ENCODE measurements at places on chromosomes 4 and X.
A peak's percentile ranks its signal among the peaks of the same experiment; 100 is the strongest.

DNA sequence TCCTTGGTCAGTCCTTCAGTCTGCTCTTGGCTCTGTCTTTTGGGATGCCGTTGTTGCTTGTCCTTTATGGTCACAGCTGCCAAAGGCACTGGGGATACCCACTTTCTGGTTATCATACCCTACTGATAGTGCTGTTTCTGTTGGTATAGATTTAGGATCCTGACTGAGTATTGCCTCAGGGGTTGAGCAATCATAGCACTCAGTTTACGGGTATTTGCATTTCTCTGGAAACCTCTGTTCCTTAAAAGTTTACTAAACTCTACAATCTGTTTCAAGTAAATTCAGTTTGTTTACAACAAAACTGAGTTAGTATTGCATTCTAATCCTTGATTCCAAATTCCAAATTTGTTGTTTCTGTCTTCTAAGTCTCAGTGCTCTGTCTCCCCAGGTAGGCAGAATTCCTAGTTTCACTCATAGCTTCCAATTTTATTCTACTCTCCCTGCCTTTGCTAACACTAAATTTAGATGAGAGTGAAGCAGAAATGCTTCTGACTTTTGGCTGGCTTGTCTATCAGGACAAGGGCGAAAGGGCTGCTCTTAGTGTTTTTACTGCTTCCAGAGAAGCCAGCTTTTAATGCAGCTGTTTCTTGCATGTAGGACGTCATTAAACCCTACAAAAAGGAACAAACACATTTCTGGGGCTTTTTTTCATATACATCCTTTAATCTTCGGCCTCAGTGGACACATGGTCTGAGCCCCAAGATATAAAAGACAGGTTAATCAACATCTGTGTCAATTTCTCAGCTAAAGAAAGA lies 17.2 kb upstream of the TET2 start:
- DNase-seq = no peak

DNA sequence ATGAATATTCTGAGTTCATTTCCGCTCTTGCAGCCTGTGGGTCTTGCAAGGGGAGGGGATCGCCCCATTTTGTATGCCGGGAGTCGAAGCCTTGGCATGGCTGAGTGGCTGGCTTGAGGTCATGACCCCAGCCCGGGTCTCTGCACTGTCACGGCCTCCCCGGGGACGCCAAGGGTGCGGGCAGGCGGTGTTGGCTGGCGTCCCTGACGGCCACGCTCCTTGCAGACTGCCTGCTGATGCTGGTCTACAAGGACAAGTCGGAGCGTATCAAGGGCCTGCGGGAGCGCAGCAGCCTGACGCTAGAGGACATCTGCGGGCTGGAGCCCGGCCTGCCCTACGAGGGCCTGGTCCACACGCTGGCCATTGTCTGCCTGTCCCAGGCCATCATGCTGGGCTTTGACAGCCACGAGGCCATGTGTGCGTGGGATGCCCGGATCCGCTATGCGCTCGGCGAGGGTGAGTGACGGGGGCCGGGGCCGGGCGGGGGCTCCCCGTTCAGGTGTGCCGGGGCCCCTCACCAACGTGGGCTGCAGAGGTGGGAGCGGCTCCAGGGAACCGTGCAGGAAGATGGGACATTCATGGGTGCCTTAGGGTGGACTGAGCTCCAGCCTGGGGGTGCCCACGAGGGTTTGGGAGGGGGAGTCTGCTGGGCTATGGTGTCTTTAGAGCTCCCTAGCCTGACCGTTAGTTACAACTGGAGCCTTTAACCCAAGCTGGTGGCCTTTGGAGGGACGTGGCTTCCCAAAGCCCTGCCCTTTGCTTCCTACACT lies 10.3 kb downstream of the DOK7 start:
- no peak for DNase-seq

DNA sequence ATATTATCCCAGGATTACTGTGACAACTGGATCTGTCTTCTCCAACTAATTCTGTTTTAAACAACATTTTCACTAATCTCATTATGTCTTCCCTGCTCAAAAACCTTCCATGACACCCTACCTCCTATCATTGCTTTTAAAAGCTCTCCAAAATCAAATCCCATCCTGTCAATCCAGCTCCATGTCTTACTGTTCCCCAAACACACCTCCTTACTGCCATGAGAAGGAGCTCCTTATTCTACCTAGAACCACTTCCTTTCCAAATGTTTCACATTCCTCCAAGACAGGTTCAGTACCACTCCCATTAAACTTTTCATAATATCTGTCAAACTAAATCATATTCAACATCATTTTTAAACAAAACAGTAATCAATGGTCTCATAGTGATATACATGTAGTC lies 66.9 kb upstream of the WDR17 start:
- no peak for DNase-seq

- peak; percentile 45 for DNase-seq
Observed at GRCh38 chr4:77044461-77045150, 31.2 kb downstream of the CCNI start.

DNA sequence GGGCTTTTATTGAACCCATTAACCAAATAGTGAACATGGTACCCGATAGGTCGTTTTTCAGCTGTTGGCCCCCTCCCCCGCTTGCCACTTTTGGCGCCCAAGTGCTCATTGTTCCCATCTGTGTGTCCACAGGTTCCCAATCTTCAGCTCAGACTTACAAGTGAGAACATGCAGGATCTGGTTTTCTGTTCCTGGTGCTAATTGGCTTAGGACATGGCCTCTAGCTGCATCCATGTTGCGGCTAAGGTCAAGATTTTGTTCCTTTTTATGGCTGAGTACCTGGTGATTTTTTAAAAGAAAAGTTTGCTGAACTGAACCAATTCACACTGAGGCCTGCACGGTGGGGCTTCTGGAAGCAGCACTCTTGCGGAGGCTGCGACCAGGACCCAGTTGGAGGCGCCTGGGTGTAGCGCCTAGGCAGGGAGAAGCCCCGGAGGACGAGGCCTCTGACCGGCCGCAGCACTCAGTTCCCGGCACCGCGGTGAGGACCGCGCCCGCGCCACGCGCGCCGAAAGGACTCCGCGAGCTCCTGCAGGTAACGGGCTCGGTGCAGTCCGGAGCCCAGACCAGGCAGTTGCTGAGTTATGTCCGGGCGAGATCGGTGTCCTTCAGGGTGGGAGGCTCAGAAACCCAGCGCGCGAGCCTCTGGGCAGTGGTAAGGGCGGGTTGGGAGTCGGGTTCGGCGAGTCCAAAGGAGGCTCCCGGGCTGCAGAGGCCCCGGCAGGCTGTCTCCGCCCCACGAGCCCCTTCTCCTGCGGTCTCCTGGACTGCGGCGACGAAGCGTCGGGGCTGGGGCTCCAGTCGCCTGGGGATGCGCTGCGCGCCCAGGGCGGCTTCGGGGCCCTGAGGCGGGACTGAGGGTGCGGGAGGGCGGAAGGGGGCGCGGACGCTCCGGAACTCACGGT lies 15.8 kb upstream of the SLC25A4 start:
- no peak for DNase-seq

DNA sequence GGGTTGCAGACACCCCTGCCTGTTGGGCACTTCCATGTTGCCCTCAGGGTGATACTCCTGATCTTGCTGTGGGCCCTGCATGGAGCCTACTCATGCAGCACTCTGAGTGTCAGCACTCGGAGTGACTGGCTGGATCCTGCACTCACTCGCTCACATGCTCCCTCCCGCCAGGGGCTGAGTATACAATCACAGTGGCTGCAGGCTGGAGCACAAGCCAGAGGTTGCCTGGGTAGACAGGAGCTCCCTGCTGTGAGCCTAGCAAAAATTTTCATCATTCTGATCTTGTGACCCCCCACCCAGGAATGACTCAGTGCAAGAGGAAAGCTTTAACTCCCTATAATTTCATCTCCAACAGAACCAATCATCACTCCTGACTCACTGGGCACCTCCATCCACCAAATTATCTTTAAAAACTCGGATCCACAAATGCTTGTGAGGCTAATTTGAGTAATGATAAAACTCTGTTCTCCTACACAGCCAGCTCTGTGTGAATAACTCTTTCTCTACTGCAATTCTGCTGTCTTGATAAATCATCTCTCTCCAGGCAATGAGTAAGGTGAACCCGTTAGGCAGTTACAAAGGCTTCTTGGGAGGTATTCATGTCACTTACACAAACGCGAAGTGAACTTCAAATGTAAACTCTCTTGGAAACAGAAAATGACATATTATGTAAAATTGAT lies 1180.8 kb upstream of the PABPC4L start:
- no peak for DNase-seq

GRCh38 chr4:152097371-152097770 lies 336.6 kb upstream of the GATB start:
- no peak for DNase-seq

DNA sequence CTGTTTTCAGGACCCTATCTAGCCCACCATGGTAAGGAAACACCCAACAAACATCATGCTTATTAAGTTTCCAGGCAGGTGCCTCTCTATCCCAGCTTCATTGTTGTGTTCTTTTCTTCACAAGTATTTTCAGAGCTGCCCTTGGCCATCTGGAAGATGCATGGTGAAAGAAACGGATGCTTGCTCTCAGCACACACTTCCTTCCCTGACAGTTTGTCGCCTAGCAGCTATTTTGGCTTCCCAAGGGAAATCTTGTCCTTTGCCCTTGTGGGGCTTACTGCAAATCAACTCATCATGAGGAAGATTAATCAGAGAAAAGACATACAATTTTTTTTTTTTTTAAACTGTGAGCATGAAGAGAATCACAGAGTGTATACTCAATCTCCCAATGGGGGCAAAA lies 128.8 kb downstream of the ASMT start:
- DNase-seq = no peak

DNA sequence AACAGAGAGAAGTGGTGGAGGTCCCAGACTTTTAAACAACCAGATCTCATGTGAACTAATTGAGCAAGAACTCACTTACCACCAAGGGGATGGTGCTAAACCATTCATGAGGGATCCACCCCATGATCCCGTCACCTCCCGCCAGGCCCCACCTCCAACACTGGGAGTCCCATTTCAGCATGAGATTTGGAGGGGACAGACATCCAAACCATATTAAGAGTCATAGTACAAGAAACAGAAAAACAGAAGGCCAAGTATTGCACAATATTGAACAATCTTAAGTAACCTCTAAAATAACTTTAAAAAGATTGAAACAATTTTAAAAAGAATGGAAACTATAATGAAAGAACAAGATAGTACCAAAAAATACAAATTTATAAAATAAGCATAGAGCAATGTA lies 110.0 kb downstream of the CBR4 start:
- DNase-seq = no peak

DNA sequence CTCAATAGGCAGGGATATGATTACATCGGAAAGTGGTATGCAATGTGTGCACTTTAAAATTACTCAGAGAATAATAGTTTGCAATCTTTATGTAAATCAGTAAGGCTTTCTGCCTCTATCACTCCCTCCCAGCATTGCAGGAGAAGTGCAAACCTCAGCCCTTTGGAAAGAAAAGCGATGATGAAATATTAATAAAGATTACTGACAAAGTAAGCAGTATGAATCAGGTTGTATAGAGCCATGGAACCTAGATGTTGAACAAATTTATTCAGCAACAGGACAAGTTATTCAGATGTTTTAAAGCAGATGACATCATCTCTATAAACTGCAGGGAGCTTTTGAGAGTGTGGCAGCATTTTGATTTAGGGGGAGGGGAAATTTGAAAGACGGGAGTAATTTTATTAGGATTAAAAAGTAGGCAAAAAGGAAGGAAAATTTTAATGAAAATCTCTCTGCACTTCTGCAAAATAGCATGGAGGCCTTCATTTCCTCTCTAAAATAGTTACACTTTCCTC lies 631.7 kb upstream of the GRIA3 start:
- DNase-seq = no peak

- no peak for DNase-seq
Observed at GRCh38 chr4:174429701-174430410, 92.4 kb downstream of the HPGD start.

- no peak for DNase-seq
Observed at GRCh38 chr4:7201420-7202305, 9.3 kb downstream of the SORCS2 start.

DNA sequence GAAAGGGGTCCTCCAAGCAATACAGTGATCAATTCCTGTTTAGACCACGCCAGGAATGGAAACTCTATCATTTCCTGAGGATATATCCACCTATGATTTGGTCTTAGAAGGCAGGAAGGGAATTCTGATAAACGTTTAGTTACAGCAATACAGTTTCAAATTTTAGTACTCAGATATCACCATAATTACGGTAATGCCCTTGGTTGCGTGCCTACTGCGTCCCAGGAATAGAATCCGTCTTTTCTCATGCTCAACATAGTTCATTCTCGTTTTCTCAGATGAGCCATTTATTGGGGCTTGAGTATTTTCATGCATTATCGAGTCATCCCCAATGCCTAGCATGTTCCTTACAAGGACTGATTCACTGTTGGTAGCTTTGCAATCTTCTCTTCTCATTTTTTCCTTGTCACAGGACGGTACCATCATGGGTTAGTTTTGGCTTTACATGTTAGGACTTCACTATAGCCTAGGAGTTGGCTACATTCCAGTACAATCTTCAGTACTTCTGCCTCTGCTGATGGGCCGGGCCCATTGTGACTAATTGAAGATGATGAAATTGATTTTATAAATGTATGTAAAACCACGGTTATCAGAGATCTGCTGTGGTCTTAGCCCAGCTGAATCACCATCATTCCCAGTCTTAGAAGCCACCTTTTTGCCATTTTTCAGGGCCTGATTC lies 4.4 kb upstream of the PRKX start:
- no peak for DNase-seq

DNA sequence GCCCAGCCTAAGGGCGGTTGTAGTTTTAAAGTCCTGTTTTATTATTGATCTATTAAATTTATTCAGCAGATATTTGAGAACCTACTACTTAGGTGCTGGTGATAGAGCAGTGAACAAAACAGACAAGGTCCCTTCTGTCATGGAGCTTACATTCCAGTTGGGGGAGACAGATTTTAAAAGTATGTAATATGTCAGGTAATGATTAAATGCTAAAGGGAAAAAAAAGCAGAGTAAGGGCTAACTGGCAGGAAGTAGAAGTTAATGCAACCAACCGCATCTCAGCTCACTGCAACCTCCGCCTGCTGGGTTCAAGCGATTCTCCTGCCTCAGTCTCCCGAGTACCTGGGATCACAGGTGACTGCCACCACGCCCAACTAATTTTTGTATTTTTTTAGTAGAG lies 7.8 kb upstream of the MCUB start:
- no peak for DNase-seq

- no peak for DNase-seq
Observed at GRCh38 chrX:23373129-23373804, 38.6 kb downstream of the PTCHD1 start.

- peak; percentile 21 for DNase-seq
Observed at GRCh38 chr4:81648576-81649275, 177.0 kb upstream of the RASGEF1B start.

GRCh38 chr4:94588896-94589693 lies 137.4 kb downstream of the PDLIM5 start:
- DNase-seq = no peak

DNA sequence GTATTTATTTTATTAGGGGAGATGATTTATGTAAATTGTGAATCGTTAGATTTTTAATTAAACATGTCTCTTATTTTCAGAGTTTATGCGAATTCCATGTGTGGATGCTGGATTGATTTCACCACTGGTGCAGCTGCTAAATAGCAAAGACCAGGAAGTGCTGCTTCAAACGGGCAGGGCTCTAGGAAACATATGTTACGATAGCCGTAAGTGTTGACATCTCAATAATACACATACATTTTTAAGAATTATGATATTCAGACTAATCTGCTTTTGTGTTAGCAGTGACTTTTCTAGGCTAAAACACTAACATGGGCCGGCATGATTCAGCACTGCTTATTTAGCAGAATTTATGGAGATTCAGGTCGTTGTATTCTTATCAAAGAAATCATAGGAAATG lies 91.2 kb downstream of the RAP1GDS1 start:
- DNase-seq = no peak

Measured in RPMI8226 (cell line).